HEK293T (cell line): ENCODE measurements at places on chromosomes 11 and 22.

GRCh38 chr11:124644426-124645280, 22.0 kb downstream of the TBRG1 start:
- DNase-seq: peak; percentile 68

- DNase-seq: no peak
These were observed 535.8 kb downstream of the TBC1D22A start for GRCh38 chr22:47298017-47298785.

DNA sequence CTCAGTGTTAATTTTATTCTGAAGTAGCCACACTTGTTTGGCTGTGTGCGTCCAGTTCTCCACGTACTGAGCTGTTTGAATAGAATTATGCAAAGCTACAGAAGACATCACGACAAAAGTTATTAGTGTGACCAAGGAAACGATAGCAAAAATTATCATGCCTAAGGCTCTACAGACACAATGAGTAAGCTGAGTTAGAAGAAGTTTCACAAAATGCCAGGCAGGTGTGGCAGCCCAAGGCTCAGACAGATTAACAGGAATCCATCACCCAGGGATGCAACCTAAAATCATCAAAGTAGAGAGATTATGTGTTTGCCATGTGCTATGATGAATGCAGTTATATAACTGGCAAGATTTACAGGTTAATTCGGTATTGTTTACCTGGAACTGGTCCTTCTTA, 73.1 kb upstream of the INCENP start:
- no peak for DNase-seq

GRCh38 chr22:42966497-42966896, 48.5 kb downstream of the PACSIN2 start:
- DNase-seq: no peak

- DNase-seq: peak; percentile 40
These were observed 92.9 kb downstream of the DYNC2H1 start for GRCh38 chr11:103202048-103202651.

DNA sequence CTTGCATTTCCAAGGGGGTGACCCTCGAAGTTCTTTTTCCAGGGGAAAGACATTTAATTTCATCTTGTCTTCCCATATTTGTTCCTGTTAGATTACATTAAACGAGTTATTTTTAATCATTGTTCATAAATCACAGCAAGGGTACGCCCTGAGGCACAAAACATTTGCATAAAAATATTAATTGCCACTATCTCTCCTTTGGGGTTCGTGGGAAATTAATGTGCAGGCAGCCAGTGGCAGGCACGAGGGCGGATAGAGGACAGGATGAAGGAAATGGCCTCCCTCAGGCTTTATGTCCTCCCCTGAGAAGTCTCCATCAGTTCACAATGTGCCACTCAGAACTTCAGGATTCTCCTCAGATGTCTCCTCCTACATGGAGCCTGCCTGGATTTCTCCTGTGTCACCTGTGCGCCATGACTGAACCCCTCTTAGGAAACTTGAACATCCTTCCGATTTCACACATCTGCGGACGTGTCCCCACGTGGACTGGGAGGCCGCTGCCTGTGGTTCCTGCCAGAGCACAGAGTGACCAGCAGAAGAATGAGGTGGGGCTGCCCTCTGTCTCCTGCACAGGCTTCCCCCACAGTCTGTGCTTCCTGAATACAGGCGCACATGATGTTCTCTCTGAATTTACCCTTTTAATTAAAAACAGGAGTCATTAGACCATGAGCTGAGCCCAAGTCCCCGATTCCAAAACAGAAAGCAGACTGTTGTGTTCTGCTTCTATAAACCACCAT, 1085.9 kb downstream of the TBC1D22A start:
- DNase-seq: no peak

DNA sequence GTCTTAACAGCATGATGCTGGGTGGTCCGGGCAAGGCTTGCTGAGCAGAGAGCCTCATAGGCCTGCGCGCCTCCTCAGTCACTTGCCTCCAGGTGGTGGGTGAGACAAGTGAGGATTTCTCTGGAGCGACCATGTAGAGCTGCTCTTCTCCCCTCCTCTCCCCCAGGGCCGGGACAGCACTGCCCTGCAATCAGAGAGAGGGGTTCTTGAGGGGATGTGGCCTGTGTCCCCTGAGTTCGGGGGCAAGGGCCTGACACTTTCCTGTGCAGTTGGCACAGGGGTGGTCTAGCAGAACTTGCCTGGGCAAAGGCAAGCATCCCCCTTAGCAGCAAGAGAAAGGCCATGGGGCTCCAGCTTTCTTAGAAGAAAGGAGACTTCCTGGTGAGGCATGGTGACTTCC, 95.8 kb upstream of the LMO1 start:
- DNase-seq: no peak

GRCh38 chr11:491358-491757, 15.7 kb downstream of the RNH1 start:
- no peak for DNase-seq

GRCh38 chr11:132349811-132350733, 979.7 kb downstream of the NTM start:
- DNase-seq: no peak

GRCh38 chr11:83773950-83774880, 488.0 kb upstream of the CCDC90B start:
- DNase-seq: no peak

GRCh38 chr11:65639623-65640482, 2.0 kb downstream of the SIPA1 start:
- DNase-seq: no peak

DNA sequence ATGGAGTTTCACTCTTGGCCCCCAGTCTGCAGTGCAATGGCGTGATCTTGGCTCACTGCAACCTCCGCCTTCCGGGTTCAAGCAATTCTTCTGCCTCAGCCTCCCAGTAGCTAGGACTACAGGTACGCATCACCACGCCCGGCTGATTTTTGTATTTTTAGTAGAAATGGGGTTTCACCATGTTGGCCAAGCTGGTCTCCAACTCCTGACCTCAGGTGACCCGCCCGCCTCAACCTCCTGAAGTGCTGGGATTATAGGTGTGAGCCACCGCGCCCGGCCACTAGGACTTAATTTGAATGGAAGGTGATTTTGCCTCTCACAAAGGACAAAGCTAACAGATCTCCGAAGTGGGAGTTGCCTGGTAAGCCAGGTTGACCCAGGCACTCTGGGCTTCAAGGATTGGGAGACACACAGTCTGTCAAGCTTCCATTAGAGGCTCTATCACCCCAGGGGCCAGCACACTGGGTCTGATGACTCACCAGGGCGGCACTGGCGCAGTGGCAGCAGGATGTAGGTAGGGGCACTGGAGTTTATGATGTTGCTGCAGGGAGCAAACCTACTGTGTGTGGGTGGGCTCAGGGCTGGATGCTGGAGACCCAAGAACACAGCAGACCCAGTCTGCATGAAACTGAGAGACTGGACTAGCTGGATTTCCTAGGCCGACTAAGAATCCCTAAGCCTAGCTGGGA, 17.8 kb upstream of the KCTD14 start:
- no peak for DNase-seq

DNA sequence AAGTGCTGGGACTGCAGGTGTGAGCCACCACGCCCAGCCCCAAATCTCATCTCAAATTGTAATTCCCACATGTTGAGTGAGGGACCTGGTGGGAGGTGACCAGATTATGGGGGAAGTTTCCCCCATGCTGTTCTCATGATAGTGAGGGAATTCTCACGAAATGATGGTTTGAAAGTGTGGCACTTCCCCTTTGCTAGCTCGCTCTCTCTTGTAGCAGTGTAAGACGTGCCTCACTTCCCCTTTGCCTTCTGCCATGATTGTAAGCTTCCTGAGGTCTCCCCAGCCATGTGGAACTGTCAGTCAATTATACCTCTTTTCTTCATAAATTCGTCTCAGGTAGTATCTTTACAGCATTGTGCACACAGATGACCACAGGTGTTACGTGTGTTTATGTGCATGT, 357.8 kb downstream of the CADM1 start:
- no peak for DNase-seq

DNA sequence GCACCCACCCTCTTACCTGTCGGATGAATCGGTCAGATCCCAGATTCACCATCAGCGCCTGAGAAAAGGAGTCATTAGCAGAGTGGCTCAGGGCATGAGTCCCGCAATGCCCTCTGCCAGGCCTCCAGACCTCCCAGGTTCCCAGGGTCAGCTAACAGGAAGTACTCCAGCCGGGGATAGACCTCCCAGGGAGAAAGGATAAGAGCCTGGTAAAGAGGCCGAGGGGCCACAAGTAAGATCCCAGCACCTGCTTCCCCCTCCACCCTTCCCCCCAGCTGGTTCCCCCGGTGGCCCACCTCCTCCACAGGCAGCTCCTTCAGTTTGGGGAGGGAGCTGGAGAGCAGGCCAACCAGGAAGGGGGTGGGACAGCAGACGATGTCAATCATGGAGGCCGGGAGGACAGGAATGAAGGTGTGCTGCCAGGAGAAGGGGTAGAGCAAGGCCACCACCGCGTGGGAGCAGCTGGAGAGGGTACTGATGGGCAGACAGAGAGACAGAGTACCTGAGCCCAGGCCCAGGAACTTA, 16.4 kb downstream of the RPL27A start:
- no peak for DNase-seq

GRCh38 chr11:75200531-75200930, 40.0 kb upstream of the TPBGL start:
- no peak for DNase-seq

GRCh38 chr11:76670485-76671236, at the start of gene LRRC32:
Gene LRRC32, minus strand, starts transcription at chr11:76670747. Its CDS starts 4,793 bp downstream, at chr11:76665954.
- DNase-seq: peak; percentile 64

DNA sequence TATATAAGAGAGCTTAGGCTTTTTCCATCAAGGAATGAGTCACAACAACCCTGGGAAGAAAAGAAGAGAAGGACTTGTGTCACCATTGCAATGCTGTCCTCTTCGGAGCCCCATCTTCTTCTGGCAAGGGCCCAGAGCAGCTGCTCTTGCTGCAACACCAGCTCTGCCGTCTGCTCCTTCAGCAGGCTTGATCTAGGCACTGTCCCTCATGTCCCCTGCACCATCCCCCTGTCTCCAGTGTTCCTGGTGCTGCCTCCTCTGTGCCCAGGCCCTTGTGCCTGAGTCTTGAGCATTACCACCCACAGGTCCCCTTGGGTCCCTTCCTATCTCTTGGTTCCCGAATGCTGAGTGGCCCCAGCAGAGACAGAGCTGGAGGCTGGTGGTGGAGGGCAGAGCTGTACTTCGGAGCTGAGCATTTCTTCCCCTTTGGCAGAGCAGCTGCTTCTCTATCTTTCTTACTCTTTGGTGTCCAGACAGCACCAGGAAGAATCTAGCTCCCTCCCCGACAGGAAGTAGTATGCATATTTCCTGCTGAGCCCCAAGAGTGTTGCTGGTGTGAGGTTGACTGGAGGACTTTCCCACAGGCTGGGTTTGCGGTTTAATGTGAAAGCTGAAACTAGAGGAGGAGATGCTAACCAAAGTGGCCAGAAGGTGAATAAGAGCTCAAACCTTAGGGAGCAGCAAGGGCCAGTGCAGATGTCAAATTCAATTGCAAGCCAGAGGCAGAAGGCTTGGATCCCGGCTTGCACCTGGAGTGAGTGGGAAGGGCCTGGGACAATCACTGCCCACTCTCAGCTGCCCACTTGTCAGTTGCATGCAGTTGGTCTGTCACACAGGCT, 27.8 kb downstream of the WEE1 start:
- DNase-seq: no peak

DNA sequence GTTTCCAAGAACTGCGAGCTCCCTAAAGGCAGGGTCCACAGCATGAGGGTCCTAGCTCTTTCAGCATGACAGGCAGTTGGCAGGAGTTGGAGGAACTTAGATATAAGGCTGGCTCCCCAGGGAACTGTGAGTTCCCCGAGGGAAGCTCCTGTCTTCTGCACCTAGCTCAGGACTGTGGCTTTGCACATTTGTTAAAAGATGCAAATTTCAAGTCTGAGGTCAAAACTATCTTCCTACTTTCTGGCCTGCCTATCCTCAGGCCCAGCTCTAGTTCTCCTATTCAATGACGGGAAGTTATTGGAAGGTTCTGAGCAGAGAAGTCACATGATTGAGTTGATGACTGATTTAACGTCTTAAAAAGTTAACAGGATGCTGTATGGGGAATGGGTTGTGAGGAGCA, 11.7 kb upstream of the UCP3 start:
- DNase-seq: no peak
